B cell (primary cell): ENCODE measurements at places on chromosomes 4 and X. TPM values are rescaled to one million over a fixed set of nuclear protein-coding genes. Genes with fewer than 3 reads are reported as not detected.
A peak's percentile ranks its signal among the peaks of the same experiment; 100 is the strongest.

GRCh38 chr4:94833394-94833793 lies 75.6 kb downstream of the BMPR1B start:
- H3K27me3 ChIP-seq = no peaks in the 10 kb centered on the region
- no peaks in the 10 kb centered on the region for H3K4me1 ChIP-seq
- no peaks in the 10 kb centered on the region for H3K36me3 ChIP-seq
- no peak for DNase-seq
- no peak overlapping the region for H3K4me3 ChIP-seq

DNA sequence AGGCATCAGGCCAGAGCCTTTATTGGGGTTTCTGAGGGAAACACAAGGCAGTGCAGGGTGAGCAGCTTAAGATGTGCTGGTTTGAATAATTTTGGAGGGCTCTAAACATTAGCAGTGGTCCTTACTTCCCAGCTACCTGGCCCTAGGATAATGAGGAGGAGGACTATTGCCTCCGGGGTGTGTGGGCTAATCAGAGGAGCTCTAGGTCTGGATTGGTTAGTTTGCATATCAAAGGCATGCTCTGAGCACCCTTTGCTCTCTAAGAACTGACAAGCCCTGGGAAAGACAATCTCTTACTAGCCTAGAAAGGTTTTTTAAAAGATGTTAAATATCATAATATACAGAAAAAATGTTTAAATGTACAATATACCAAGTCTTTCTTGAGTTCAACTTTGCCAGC lies 58.4 kb downstream of the RXFP1 start:
- no peaks in the 10 kb centered on the region for H3K4me1 ChIP-seq
- no peak for DNase-seq
- H3K27me3 ChIP-seq = no peaks in the 10 kb centered on the region
- no peak overlapping the region for H3K4me3 ChIP-seq

- no peaks in the 10 kb centered on the region for H3K36me3 ChIP-seq
- no peak overlapping the region for H3K4me3 ChIP-seq
- H3K27ac ChIP-seq = no peak overlapping the region
- H3K27me3 ChIP-seq = no peaks in the 10 kb centered on the region
- H3K4me1 ChIP-seq = peaks cover 9% of the 10 kb centered on the region
- no peak for DNase-seq
These were observed 1.8 kb downstream of the CENPU start for GRCh38 chr4:184732126-184732525.

DNA sequence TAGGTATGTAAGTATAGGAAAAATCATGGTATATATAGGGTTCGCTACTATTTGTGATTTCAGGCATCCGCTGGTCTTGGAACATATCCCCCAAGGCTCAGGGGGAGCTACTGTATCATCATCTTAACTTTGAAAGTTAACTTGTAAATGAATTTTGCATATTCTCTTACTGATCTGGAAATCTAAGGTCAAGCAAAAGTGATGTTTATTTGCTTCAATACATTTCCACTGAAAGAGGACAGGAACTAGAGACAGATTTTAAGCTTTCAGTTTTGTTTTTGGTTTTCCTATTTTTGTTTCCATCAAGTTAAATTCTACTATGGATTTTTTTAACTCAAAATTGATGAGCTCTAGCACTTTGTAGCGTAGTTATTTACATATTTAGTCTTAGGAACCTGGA lies 56.2 kb downstream of the NAF1 start:
- peak; percentile 11 for DNase-seq
- H3K4me3 ChIP-seq = no peak overlapping the region
- no peaks in the 10 kb centered on the region for H3K27me3 ChIP-seq

DNA sequence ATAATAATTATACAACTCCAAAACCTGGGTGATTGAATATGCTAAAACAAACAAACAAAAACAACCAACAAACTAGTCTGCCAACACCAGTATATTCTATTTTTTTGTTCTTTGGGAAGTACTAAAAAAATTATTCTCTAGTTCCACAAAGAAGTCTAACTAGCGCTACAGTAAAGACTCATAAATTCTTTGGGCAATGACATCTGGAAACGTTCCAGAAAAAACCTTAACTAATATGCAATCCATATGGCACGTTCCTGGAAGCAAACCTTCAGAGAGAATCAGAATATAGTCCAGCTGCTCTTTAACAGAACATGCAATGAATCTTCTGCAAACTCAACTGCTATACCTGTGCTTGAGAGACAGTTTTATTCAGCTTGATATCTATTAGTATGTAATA lies 500.1 kb downstream of the TRAM1L1 start:
- H3K4me1 ChIP-seq = no peaks in the 10 kb centered on the region
- H3K27ac ChIP-seq = no peak overlapping the region
- H3K27me3 ChIP-seq = no peaks in the 10 kb centered on the region
- no peak for DNase-seq

DNA sequence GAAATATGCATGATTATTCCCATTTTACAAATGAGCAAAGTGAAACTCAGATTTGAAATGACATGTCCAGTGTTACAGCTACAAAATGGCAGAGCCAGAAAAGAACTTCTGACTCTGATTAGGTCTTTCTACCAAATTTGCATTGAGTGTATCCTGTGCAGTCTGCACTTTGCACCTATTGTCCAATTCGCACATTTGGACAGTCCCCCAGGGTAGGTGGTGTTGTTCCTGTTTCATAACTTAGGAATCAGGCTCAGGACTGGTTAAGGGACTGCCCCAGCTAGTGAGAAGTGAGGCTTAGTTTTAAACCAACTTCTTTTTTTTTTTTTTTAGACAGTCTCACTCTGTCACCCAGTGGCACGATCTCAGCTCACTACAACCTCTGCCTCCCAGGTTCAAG lies 137.9 kb upstream of the NALF2 start:
- H3K4me3 ChIP-seq = no peak overlapping the region
- no peak for DNase-seq
- no peaks in the 10 kb centered on the region for H3K4me1 ChIP-seq
- H3K36me3 ChIP-seq = no peaks in the 10 kb centered on the region

- H3K4me3 ChIP-seq = no peak overlapping the region
- no peak overlapping the region for H3K27ac ChIP-seq
- H3K4me1 ChIP-seq = peaks cover 5% of the 10 kb centered on the region
- DNase-seq = no peak
These were observed 25.6 kb downstream of the CD99L2 start for GRCh38 chrX:150872773-150873336.

- H3K4me3 ChIP-seq = no peak overlapping the region
- no peak for DNase-seq
- no peaks in the 10 kb centered on the region for H3K27me3 ChIP-seq
These were observed 11.3 kb downstream of the ARL13A start for GRCh38 chrX:100980608-100981497.

GRCh38 chr4:88791274-88791673 lies 93.6 kb upstream of the NAP1L5 start:
- DNase-seq = no peak
- no peaks in the 10 kb centered on the region for H3K36me3 ChIP-seq
- no peak overlapping the region for H3K4me3 ChIP-seq
- H3K27me3 ChIP-seq = no peaks in the 10 kb centered on the region

DNA sequence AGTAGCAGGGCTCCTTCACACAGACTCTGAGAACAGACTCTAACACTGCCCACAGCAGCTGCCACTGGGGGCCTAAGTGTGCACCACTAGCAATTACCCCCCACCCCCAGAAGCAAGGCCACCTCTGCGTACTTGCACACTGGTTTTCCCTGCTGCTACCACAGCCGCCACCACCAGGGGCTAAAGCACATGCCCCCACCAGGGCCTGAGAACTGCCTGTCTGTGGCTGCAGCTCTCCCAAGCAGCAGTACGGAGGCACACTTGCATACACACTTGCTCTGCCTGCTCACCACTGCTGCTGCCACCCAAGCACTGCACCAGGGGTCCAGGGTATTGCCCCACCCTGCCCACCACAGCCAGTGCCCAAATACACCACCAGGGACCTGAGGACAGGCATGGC lies 59.6 kb downstream of the SCML2 start:
- H3K4me3 ChIP-seq = no peak overlapping the region
- no peak overlapping the region for H3K27ac ChIP-seq
- no peaks in the 10 kb centered on the region for H3K4me1 ChIP-seq
- DNase-seq = no peak

DNA sequence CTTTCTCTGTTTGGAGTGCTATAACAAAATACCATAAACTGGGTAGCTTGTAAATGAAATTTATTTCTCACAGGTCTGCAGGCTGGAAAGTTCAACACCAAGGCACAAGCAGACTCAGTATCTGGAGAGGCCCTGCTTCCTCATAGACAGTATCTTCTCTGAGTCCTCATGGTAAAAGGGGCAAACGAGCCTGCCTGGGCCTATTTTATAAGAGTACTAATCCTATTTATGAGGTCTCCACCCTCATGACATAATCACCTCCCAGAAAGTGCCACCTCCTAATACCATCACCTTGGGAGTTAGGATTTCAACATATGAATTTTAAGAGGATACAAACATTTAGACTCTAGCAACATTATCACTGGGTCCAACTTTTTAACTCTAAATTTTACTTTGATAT lies 200.3 kb downstream of the STPG2 start:
- no peak overlapping the region for H3K4me3 ChIP-seq
- H3K27me3 ChIP-seq = no peaks in the 10 kb centered on the region
- H3K36me3 ChIP-seq = no peaks in the 10 kb centered on the region
- DNase-seq = no peak
- H3K4me1 ChIP-seq = no peaks in the 10 kb centered on the region
- no peak overlapping the region for H3K27ac ChIP-seq

DNA sequence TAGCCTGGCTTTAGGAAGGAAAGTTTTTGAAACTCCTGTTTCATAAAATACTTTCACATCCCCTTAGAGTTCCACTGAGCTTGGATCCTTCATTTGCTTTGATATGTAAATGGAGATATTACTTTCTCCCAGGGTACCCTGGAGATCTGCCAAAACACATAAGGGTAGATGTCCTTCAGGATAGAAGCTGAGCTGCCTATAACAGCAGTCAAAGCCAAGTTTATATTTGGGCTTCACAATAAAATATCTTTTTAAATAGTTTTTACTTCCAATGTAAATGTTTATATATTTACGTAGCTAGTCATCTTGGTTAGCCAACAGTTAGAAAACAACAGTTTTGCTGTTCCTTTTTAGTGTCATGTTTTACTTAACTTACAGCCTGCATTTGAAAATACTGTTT lies 742.3 kb upstream of the POU3F4 start:
- no peak overlapping the region for H3K4me3 ChIP-seq
- no peak for DNase-seq
- H3K27ac ChIP-seq = no peak overlapping the region
- H3K36me3 ChIP-seq = no peaks in the 10 kb centered on the region
- no peaks in the 10 kb centered on the region for H3K27me3 ChIP-seq
- H3K4me1 ChIP-seq = no peaks in the 10 kb centered on the region

DNA sequence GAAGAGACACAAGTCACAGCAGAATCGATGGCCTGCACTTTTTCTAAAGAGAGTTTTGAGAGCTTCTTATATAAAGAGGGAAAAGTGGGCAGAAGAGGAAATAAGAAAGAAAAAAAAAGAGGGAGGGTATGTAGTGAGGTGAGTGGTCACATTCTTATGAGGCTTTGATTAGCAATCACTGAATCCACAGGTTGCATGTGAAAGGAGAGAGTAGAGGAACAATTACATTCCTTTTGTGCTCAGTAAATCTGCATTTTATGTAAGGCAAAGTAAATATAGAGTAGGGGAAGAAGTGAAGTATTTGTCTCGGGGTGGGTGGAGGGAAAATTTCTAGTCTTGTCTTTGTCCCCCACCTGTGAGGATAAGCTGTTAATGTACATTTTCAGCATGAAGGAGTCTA lies 26.8 kb upstream of the MBTPS2 start:
- H3K27ac ChIP-seq = no peak overlapping the region
- H3K4me3 ChIP-seq = no peak overlapping the region
- DNase-seq = no peak
- no peaks in the 10 kb centered on the region for H3K27me3 ChIP-seq
- H3K4me1 ChIP-seq = no peaks in the 10 kb centered on the region
- no peaks in the 10 kb centered on the region for H3K36me3 ChIP-seq

DNA sequence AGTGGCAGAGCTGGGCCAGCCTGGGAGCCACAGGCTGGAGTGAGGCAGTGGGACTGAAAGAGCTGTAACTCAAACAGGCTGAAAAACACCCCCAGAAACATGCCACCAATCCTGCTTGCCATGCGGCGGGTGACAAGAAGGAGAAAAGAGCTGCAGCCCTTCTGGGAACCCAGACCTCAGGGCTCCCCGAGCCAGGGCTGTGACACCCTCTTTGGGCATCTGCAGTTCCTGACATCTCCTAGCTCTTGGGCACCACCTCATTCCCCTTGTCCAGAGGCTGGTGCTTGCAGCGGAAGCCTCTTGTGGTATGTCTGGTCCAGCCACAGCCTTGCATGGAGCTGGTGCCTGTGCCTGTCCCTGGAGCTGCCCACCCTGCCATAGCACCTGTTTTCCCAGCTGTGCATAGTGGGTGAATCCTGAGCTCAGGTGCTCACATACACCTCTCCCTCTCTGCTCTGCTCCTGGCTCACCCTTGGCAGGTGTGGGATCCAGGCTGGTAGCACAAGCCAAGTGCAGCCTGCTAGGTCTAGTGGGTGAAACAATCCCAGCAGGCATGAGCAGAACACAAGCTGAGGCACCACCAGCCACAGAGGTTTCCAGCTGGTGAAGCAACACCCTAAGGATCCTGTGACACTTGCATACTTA lies 149.0 kb downstream of the CXXC4 start:
- H3K27me3 ChIP-seq = no peaks in the 10 kb centered on the region
- no peaks in the 10 kb centered on the region for H3K36me3 ChIP-seq
- H3K4me1 ChIP-seq = no peaks in the 10 kb centered on the region
- no peak for DNase-seq
- H3K4me3 ChIP-seq = no peak overlapping the region

DNA sequence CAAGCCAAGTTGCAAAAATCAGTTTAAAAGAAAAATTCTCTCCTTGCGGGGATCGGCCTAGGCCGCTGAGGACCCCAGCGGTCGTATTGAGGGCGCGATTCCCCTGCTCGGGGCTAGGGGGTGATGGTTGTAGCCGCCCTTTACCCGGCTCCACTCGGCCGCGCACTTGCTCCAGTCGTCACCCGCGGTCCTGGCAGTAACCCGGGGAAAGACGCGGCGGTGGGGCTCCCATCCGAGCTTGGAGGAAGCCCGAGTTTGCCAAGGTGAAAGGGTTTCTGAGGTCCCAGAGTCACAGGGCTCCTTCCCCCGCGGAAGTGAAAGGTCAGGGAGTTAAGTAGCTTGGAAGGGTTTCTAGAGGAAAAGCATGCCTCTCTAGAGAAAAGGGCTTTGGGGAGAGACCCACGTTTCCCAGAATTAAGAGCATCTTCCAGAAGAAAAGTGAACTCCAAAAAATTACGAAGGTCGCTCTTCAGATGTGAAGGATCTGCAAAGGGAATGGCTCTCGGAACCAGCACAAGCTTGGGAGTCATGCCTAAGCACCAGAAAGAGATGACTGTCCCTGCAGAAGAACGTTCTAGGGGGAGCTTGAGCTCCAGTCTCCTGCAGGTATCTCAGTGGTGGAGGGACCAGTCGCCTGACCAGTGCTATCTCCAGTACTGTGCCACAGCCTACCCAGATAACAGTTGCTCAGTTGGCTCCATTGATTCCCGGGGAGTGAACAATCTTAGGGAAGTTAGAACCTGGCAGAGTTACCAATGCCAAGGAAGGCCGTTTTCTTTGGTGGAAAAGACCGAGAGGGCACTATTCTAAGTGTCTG lies 875 bp downstream of the LAP3 start:
- peak overlapping the region; percentile 91 for H3K4me3 ChIP-seq
- no peak for DNase-seq
- H3K27me3 ChIP-seq = no peaks in the 10 kb centered on the region

The SMAD1 gene
- 0.12 and 0.14 TPM in 2 replicates for polyA plus RNA-seq

The RAB39B gene
- polyA plus RNA-seq = 2.0 and 2.4 TPM in 2 replicates
